ENCODE measurements at places on chromosomes 2 and 18.

DNA sequence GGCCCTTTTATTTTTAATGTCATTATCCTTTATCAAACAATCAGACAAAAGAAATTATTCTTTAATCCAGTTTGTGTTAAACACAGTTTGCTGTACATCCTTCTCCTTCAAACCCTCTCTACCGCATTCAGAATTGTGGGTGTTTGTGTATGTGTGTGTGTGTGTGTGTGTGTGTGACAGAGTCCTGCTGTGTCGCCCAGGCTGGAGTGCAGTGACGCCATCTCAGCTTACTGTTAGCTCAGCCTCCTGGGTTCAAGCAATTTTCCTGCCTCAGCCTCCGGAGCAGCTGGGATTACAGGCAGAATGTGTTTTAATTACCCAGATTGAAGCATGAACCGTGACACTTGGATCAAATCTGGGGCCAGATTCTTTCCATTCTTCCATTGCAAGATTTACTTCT, 723.7 kb downstream of the DCDC2C start:
- DNase-seq = no peak

DNA sequence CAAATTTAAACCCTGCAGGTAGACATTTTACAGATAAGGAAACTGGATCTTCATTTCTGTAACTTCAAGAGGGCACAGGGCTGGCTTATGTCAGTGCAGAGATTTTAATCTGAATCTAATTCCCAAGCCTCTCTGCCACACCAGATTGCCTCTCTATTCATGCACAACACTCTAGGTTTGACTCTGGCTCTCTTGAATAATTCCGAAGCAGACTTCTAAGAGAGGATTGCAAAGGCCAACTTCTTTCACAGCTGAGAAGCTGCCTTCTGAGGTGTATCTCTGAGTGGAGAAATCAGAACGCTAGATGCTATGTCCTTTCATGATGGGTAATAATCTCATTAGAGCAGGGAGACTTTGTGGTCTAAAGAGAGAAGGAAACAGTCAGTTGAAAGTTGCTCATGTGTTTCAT, 20.1 kb upstream of the MGAT5 start:
- no peak for DNase-seq

GRCh38 chr2:206555721-206556120, 86.6 kb upstream of the FAM237A start:
- no peak for DNase-seq

DNA sequence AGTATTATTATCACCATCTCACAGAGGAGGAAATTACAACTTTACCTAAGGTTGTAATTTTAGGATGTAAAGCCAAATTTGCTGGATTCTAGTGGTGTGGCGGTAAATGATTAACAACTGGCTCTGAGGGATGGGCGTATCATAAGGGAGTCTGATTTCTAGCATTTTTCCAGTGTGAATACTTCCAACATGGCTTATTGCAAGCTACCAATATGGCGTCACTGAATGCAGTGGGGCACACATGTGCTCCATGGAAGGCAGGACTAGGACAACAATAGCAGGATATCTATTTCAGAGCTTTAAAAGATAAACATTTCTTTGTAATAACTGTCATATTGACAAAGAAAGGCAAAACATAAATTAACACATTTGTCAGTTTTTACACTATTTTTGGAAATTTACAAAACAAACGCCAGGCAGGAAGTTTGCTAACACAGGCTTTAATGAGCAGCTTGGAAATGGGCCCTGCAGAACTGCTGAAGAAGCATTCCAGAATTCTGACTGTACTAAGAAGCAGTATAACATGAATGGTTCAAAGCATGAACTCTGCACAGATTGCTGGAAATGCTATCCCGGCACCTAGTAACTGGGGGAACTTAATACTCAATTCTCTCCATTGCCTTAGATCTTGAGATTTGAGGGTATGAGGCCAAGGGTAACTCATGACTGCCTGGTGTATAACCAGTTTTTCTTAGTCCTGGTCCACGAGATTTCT, 439.3 kb upstream of the MAP2 start:
- no peak for DNase-seq

GRCh38 chr2:176409671-176410070, 140.4 kb downstream of the MTX2 start:
- no peak for DNase-seq

DNA sequence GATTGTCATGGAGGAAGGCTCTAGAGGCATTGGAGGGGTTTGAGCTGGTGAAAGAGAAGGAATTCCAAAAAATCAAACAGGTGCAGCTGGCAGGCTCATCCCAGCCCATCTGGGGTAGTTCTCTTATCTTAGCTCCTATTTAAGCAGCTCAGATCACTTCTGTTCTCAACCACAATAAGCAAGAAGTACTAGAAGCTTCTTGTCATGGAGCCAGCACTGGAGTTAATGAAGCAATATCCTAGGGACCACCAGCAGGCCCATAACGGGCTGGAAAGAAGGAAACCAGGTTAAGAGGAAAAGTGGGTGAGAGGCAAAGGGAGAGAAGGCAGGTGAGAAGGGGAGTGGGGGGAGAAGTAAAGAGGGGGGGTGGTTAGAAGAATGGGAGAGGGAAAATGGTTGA, 100.7 kb upstream of the ZFP36L2 start:
- DNase-seq = no peak
